ENCODE measurements at places on chromosomes 11 and 22.
A peak's percentile ranks its signal among the peaks of the same experiment; 100 is the strongest.

- no peak for DNase-seq
These were observed 107.7 kb downstream of the EHF start for GRCh38 chr11:34728609-34729008.

GRCh38 chr11:76501526-76502202 is 56.8 kb downstream of the EMSY start:
- no peak for DNase-seq

- no peak for DNase-seq
These were observed 49.8 kb downstream of the CLMP start for GRCh38 chr11:123145220-123145619.

DNA sequence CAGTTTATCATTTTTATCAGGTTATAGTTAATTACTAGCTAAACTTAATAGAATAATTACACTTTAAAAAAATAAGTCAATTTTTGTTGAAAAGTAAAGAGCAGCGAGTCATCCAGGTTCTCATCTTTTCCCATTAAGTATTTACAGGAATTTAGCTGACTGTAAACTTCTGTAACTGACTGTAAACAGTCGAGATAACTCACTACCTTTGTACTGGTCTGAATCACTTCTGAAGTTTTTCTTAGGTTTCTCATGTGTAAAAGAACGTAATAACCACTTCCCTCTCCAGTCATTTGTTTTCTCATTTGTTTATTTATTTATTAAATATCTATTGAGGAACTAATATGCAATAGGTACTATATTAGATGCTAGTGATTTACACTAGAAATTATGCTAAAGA is 270.8 kb downstream of the DYNC2H1 start:
- DNase-seq = no peak

- no peak for DNase-seq
These were observed 666.4 kb downstream of the BRD1 start for GRCh38 chr22:49161002-49161850.

GRCh38 chr11:113449743-113450142 is 25.5 kb downstream of the DRD2 start:
- DNase-seq = no peak

- DNase-seq = no peak
These were observed 103.1 kb downstream of the SNX19 start for GRCh38 chr11:130813196-130813595.

- no peak for DNase-seq
These were observed 10.4 kb downstream of the PDGFB start for GRCh38 chr22:39234472-39234787.

- DNase-seq = peak; percentile 66
These were observed 84.6 kb downstream of the SWAP70 start for GRCh38 chr11:9748361-9748970.

DNA sequence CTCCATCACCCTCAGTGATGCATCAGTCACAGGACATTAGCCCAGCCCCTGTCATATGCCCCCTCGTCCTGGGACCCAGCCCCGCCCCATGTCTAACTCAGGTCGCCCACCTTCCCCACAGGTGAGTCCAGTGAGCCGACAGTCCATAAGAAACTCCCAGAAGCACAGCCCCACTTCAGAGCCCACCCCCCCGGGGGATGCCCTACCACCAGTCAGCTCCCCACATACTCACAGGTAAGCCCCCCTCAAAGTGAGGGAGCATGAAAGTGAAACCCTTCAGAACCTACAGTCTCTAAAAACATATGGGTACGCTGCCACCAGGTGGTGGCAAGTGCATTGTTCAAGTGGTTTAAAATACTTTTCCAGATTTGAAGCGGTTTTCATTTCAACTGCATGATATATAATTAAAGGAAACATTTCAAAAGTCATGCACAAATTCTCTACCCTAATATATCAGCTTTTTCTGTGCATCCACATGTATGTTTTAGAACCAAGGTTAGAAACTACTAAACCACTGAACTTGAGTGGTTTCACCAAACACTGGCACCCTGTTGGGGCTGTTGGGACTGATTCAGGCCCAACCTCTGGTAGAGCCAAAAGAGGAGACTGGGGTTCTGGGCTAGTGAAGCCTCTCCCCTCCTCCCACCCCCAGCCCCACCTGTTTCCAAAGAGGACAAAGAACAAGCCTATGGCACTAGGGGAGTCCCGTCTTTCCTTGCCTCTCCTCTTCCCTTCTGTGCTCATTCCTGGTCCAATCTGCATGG is 17.3 kb downstream of the EPS8L2 start:
- peak; percentile 40 for DNase-seq

- DNase-seq = no peak
These were observed 618.7 kb upstream of the CADM1 start for GRCh38 chr11:116122697-116123472.

DNA sequence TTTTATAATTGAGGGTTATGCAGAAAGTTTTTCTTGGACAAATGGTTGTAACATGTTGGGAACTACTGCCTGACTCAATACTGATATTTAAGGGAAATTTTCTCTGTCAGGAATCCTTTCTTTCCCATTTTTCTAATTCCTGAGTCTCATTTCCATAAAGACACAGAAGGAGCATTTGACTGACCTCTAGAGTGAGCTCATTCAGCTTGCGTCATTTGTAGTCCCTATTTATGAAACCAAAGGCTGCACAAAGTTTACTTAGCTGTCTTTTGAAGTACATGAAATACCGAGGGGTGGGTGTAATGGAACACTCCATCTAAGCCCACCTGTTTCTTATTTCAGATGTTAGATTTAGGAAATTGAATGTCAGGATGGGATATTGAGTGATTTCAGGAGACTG is 359.5 kb upstream of the C11orf87 start:
- DNase-seq = no peak

DNA sequence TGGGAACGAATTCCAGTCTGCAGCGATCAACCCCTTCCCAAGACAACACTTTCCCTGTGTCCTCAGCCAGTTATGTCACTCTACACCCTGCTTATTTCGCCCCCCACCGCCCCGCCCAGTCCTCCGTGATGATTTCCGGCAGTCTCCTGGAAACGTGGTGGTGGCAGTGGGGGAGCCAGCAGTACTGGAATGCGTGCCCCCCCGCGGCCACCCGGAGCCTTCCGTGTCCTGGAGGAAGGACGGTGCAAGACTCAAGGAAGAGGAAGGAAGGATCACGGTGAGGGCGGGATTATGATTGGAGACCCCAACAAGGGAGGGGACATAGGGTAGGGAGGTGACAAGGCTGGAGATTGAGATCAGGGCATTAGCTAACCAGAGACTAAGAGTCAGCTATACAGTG is 4.1 kb downstream of the ROBO3 start:
- no peak for DNase-seq

DNA sequence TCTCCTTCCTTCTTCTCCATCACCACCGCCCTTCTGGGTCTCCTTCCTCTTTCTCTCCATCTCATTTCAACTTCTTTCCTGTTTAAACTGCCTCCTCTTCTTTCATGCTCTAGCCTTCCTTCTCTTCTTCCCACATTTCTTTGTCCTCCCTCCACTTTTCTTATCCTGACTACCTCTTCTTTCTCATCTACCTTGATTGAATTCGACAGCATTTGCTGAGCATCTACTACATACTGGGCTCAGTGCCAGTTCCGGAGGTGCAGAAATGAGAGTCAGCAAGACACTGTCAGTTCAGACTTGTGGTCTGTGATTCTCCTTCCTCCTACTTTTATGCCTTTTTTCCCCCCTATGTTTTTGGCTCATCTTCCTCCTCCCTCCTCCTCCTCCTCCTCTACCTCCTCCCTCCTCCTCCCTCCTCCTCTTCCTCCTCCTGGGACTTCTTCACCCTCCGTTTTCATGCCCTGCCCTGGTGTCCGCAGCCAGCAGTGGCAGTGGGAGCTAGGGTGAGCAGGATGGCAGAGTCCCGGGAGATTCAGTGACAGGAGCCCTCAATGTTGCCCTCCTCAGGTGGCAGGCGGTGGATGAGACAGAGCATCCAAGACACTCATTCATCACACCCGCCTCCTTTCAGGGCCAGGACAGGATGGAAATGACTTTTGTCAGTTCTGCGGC is 146.0 kb upstream of the SEZ6L start:
- no peak for DNase-seq

GRCh38 chr11:75778962-75779361 is 10.4 kb downstream of the DGAT2 start:
- DNase-seq = no peak

- DNase-seq = no peak
These were observed 319.2 kb upstream of the ARHGAP42 start for GRCh38 chr11:100367892-100368291.

- DNase-seq = no peak
These were observed 6.2 kb downstream of the ZP1 start for GRCh38 chr11:60873533-60873932.

DNA sequence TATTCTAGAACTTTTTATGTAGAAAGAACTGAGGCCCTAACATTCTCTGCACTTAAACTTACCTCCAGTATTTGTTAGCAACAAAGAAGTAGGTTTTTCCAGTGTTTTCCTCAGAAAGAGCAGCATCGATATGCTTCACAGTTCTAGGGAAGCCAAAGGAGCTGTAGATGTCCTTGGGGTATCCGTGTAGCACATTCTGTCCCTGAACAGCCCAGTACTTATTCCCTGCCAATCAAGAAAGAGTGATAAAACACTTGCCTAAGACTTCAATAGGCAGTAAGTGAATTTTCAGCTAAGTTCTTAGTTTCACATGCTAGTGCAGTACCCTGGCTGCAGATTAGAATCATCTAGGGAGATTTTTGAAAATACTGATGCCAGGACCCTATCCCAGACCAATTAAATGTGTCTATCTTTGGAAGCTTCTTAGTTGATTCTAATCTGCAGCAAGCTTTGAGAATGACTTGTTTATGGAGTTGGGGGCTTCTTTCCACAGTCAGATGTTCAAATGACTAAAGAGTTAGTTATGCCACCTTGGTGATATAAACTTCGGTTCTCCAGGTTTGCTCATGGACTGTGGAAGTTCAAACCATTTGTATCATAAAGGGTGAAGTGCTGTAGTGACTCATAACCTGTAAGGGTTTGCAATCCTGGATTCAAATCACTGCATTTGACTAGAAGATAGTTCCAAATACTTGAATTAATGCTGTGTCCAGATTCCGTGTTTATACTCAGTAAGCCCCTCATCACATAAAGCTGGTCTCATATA is 6.5 kb downstream of the MMP1 start:
- DNase-seq = no peak

- DNase-seq = no peak
These were observed 40.6 kb downstream of the NECTIN1 start for GRCh38 chr11:119688356-119688755.

DNA sequence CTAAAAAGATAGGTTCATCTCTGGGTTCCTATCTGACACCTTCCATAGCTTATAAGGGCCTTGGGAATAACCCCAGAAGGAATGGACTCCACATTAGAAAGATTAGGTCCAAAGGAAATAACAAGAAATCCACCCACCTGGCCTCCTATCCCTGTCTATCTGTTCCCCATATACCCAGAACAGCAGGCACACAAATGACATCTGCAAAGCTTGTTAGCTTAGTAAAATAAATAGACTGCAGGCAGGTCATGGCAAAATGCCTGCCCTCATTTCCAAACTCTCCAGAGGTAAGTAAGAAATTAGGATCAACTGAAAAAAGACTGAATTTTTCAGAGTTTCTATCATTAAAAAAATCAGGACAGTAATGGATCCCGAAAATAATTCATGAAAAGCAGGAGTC is 489.5 kb downstream of the DLG2 start:
- DNase-seq = no peak

GRCh38 chr22:33715237-33715985 is 204.9 kb downstream of the LARGE1 start:
- no peak for DNase-seq

- no peak for DNase-seq
These were observed 7.1 kb downstream of the TMA7B start for GRCh38 chr22:39967103-39967829.

DNA sequence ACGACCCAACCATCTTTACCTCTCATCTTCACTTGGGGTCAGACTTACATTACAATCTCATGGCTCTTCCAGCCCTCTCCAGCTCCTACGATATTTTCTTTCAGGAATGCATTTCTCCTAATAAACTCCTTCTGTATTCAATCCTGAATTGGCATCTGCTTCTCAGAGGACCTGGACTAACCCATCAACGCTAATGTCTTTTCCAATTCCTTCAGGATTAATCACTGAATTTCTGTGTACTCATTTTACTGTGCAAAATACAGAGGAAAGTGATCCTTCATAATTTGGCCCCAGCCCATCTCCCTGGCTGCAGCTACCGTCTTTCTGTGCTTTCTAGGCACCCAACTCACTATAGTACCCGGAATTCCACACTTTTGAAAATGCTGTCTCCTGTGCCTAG is 239.2 kb downstream of the METTL15 start:
- no peak for DNase-seq

DNA sequence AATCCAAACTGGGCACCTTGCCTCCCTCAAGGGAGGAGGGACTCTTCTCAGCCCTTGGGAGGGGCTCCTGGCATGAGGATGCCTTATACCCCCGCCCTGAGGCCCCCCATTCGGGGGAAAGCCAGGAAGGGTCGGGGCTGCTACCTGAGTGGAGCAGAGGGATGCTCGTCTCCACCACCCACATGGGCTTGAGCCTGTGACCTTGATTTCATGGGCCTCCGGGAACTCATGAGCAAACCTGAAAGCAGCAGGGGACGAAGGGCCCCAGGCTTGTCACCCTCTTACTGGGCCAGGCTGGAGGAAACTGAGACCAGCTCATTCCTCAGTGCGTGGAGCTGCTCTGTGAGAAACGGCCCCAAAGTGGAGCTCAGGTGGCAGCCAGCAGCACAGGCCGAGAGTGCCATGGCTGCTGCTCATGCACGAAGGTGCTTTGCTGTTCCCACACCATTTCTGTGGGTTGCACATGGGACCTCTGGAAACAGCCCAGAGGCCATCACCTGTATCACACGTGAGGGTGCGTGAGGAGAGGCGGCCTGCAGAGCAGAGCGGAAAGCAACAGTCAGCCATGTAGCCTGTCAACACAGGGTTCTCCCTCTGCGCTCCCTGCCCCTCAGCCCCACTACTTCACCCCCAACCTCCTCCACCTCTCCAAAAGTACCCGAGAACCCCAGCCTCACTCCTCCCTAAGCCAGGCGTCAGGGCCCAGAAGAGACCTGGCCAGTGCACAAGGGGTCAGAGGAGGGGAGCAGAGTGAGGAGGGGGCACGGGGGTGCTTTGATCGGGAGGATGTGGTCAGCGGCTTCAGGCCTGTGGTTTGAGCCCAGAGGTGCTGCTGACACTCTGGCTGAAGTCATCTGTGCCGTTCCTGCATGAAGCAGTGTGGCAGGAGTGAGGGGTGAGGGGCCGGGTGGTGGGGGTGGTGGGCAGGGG is 14.1 kb upstream of the IL2RB start:
- DNase-seq = peak; percentile 74

- DNase-seq = no peak
These were observed 496.2 kb upstream of the CCDC90B start for GRCh38 chr11:83782329-83782728.

- DNase-seq = no peak
These were observed 38.5 kb upstream of the SPON1 start for GRCh38 chr11:13923716-13924650.

DNA sequence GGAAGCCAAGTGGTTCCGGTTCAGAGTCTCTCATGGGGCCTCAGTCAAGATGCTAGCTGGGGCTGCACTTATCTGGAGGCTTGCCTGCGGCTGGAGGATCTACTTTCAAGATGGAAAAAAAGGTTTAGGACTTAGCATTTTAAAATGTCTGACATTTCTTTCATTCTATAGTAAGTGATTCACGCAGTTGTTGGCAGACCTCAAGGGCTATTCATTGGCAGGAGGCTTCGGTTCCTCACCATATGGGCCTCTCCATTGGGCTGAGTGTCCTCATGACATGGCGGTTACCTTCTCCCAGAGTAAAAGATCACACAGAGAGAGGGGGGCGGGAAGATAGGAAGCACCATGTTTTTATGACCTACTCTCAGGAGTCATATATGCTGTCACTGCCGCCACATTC is 298.0 kb upstream of the PLET1 start:
- DNase-seq = no peak
